ENCODE measurements at places on chromosomes 7 and 10.

- peaks cover 12% of the 10 kb centered on the region for H3K4me1 ChIP-seq
- H3K4me3 ChIP-seq, result peak overlapping the region; percentile 73
- peaks cover 2% of the 10 kb centered on the region for H3K36me3 ChIP-seq
- no peak for DNase-seq
Observed at GRCh38 chr10:133377818-133378250, 1.2 kb upstream of the PAOX start.

- no peaks in the 10 kb centered on the region for H3K27me3 ChIP-seq
- no peaks in the 10 kb centered on the region for H3K36me3 ChIP-seq
- no peak for DNase-seq
- no peak overlapping the region for H3K4me3 ChIP-seq
Observed at GRCh38 chr10:108230478-108231170, 1066.1 kb upstream of the SORCS1 start.

DNA sequence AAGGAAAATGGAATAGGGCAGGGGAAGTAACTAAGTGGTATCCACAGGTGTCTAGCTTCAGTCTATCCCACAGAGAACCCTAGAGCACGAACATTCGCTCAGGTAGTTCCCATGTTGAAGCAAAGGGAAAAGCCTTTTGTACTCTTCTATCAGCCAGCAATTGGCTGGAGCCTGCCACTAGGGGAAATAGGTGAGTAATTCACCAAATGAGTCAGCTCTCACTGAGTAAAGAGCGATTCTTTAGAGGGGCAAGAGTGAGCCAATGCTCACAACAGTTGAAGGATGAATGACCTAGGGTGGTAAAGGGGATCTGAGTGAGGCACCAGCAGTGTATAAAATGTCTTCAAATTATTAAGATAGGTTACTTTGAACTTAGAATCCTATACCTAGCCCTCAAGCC is 94.1 kb upstream of the ZNF800 start:
- no peak for DNase-seq
- peaks cover 2% of the 10 kb centered on the region for H3K27me3 ChIP-seq
- no peaks in the 10 kb centered on the region for H3K36me3 ChIP-seq
- no peak overlapping the region for H3K27ac ChIP-seq

DNA sequence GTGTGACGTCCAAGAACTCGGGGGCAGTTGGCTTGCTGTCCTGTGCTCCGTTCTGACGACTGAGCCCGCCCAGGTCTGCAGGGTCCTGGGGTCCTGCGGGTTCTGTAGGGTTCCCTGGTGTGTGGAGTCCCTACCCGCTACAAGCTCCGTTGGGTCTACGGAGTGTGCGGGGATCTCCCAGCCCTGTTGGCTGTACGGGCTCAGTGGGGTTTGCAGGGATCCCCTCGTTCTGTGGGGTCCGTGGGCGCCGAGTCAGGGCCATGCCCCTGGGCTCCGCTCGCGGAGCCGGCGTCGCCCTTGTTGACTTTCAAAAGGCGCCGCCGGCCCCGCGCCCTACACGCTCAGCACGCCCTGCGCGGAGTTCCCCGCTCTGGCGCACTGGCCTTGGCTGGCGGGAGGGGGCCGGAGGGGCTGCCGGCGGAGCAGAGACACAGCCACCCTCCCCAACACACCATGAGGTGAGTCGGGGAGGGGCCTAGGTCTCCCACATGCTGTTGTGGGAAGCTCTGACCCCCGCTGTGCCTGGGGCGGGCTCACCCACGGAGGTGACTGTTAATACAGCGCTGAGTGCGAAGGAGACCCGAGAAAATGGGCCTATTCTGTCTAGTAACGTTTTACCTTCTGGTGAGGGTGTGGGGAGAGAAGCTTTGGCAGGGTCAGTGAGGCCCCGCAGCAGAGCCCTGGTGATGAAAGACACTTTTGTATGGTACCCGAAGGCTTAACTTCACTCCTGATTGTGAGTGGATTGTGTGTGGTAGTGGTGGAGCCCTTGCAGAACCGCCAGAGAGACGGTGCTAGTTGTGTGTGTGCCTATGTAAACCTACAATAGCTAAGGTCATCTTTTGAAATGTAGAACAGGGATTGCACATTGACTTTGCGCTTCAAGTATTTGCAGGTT is 8.1 kb downstream of the TASOR2 start:
- H3K4me3 ChIP-seq, result peak overlapping the region; percentile 77
- peak overlapping the region; percentile 91 for H3K27ac ChIP-seq
- peaks cover 15% of the 10 kb centered on the region for H3K36me3 ChIP-seq
- DNase-seq, result peak; percentile 76

DNA sequence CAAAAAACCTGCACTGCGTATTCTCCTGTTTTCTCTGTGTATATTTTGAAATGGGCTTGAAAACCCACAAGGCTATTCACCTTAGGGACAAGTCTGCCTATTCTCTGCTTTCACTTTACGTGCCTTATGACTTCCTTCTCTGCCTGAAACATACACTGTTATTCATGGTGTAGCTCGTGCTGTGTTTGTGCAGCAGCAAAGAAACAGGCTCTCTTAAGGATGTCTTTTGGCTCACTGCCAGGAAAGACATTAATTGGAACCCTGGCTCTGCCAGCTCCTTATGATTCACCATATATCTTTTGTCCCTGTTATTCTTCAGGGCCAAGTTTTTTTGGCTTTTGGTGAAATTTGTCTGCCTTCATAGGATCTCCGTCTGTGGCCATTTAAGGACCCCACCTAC is 92.4 kb downstream of the TMEM106B start:
- no peak overlapping the region for H3K4me3 ChIP-seq
- DNase-seq, result no peak
- H3K4me1 ChIP-seq, result peaks cover 4% of the 10 kb centered on the region
- no peaks in the 10 kb centered on the region for H3K27me3 ChIP-seq
- H3K36me3 ChIP-seq, result no peaks in the 10 kb centered on the region

DNA sequence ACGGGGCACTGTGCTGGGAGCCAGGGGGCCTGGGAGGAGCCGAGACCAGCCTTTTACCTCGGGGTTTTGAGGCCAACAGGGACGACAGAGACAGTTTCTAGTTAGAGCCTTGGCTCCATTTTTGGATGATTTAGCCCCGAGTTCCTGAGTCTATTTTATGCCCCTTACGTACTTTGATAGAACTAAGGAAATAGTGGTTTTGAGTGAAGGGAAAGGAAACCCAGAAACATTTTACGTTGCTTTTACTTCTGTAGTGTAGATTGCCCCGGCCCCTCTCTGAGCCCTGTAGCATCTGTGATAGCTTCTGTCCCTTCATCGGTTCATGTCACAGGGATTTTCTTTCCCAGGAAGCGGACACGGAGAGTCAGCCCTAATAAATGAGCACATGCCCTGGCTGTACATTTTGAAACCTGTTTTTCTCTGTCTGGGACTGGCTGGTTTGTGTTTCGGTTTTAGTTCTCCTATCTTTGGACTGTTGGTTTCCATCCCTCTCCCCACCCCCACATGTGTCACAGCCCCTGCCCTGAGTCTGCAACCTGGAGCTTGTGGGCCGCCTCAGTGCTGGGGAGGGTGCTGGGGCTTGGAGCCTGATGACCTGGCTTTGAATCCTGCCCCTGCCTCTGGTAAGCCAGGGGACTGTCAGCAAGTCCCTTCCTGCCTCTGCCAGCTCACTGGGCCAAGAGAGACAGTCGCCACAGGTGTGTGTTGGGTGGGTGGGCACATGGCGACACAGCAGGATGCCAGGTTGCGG is 6.9 kb upstream of the ORAI2 start:
- H3K27me3 ChIP-seq, result no peaks in the 10 kb centered on the region
- DNase-seq, result peak; percentile 80
- peaks cover 73% of the 10 kb centered on the region for H3K4me1 ChIP-seq
- peaks cover 26% of the 10 kb centered on the region for H3K36me3 ChIP-seq
- H3K27ac ChIP-seq, result peak overlapping the region; percentile 100

GRCh38 chr7:141335164-141335563 is 216.0 kb upstream of the AGK start:
- H3K27ac ChIP-seq, result no peak overlapping the region
- H3K4me1 ChIP-seq, result no peaks in the 10 kb centered on the region
- no peak for DNase-seq
- no peak overlapping the region for H3K4me3 ChIP-seq

GRCh38 chr10:58781873-58782488 is 269.3 kb downstream of the BICC1 start:
- no peaks in the 10 kb centered on the region for H3K4me1 ChIP-seq
- DNase-seq, result no peak
- H3K27me3 ChIP-seq, result peaks cover 2% of the 10 kb centered on the region
- no peak overlapping the region for H3K4me3 ChIP-seq
- H3K36me3 ChIP-seq, result no peaks in the 10 kb centered on the region

DNA sequence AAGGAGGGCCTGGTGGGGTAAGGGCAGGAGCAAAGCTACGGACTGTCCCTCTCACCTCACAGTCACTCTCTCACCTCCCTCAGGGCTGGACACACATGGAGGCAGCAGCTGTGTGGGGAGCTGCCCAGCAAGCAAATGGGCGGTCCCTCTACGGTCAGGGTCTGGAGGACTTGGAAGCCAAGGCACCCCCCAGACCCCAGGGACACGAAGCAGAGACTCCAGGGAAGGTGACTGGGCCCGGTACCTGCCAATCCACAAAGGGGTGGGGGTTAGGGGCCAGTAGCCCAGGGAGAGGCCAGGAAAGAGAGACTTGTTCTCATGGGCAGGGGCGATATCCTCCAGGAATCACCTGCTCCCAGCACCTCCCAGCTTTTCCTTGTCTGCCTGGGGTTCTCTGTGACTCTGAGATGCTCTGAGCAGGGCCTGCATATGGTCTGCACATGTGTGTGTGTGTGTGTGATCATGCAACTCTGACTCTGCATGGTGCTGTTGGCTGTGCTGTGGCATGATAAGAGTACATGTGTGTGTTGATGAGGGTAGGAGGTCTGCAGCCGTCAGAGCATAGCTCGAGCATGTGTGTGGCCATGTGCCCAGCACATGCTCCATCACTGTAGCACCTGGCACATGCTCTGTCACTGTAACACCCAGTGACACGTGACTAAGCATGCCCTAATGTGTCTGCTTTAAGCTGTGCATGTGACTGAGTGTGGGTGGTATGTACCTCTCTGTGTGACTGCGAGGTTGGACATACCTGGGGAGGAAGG is 4.6 kb upstream of the LDB3 start:
- H3K27ac ChIP-seq, result no peak overlapping the region
- H3K27me3 ChIP-seq, result no peaks in the 10 kb centered on the region
- DNase-seq, result no peak
- H3K4me3 ChIP-seq, result no peak overlapping the region
- H3K36me3 ChIP-seq, result no peaks in the 10 kb centered on the region

DNA sequence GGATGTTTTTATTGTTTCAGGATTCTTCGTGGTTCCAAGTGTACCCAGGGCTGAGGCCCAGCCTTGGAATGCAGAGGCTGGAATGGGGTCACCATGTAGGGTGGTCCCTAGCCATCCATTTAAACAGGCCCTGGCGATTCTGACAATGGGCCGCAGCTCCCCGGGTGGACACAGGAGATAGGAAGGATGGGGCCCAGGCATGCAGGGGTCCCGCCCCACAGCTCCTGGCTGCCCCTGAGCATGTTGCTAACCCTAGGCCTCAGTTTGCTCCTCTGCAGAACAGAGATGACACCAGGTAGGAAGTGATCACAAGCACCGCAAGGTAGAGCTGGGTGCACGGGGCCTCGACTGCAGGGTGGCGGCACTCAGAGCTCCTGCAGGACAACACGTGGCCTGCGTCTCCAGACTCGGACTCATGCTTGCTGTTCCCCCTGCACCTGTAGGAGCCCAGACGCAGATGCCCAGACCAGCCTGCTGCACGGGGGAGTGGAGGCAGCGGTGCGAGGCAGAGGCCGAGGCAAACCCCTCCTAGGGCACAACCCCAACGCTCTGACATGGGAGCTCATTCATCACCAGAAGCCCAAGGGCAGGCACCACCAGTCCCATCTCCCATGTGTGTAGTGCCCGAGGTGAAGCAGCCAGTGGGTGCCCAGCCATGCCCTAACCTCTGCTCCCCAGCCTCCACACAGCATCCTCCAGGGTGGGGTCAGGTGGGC is 25.5 kb downstream of the VIPR2 start:
- H3K27me3 ChIP-seq, result peaks cover 5% of the 10 kb centered on the region
- no peak for DNase-seq
- no peak overlapping the region for H3K4me3 ChIP-seq
- H3K36me3 ChIP-seq, result no peaks in the 10 kb centered on the region
- no peak overlapping the region for H3K27ac ChIP-seq
- no peaks in the 10 kb centered on the region for H3K4me1 ChIP-seq

DNA sequence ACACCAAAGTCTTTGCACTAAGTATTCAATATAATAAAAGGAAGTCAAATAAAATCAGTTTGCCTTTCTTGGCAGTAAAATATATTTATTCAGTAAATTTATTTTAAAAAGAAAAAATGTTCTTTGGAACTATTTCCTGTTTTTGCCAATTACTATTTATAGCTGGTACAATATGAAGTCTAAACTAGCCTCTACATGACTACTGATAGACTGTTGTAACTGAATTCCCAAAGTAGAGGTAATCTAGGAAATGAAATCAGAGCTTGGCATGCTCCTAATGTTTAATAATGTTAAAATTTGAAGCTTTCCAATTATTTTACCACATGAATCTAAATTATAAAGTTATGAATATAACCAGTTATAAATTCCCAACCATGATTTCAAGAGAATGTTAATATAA is 385.5 kb downstream of the SEMA3D start:
- H3K36me3 ChIP-seq, result no peaks in the 10 kb centered on the region
- H3K4me3 ChIP-seq, result no peak overlapping the region
- no peak for DNase-seq
- no peak overlapping the region for H3K27ac ChIP-seq
- no peaks in the 10 kb centered on the region for H3K4me1 ChIP-seq
- peaks cover 3% of the 10 kb centered on the region for H3K27me3 ChIP-seq

- H3K36me3 ChIP-seq, result peaks cover 5% of the 10 kb centered on the region
- peaks cover 80% of the 10 kb centered on the region for H3K4me1 ChIP-seq
- no peaks in the 10 kb centered on the region for H3K27me3 ChIP-seq
- DNase-seq, result no peak
Observed at GRCh38 chr10:35339942-35340341, 3.6 kb downstream of the CCNY start.

DNA sequence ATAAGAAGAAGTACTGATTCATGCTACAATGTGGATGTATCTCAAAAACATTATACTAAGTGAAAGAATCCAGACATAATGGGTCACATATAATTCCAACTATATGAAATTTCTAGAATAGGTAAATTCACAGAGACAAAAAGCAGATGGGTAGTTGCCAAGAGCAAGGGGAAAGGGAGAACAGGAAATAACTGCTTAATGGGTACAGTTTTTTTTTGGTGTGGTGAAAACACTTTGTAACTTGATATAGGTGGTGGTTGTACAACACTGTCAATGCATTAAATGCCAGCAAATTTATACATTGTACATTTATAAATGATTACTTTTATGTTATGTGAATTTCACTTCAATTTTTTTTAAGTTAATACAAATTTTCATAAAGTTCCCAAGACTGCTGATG is 19.4 kb upstream of the LRRN3 start:
- peak overlapping the region; percentile 16 for H3K27ac ChIP-seq
- peaks cover 72% of the 10 kb centered on the region for H3K4me1 ChIP-seq
- no peaks in the 10 kb centered on the region for H3K27me3 ChIP-seq
- DNase-seq, result no peak
- no peak overlapping the region for H3K4me3 ChIP-seq
- no peaks in the 10 kb centered on the region for H3K36me3 ChIP-seq

Data from activated naive CD8-positive, alpha-beta T cell treated with anti-CD3 and anti-CD28 coated beads, Interleukin-2, amount 50 U/mL, for 24 hours (primary cell).